ENCODE measurements at places on chromosomes 3 and 15.

- no peak for DNase-seq
Observed at GRCh38 chr3:69143612-69144011, 21.2 kb upstream of the LMOD3 start.

- no peak for DNase-seq
Observed at GRCh38 chr3:133238015-133238414, 161.8 kb upstream of the BFSP2 start.

- DNase-seq = no peak
Observed at GRCh38 chr15:33200903-33201302, 6.4 kb upstream of the FMN1 start.

DNA sequence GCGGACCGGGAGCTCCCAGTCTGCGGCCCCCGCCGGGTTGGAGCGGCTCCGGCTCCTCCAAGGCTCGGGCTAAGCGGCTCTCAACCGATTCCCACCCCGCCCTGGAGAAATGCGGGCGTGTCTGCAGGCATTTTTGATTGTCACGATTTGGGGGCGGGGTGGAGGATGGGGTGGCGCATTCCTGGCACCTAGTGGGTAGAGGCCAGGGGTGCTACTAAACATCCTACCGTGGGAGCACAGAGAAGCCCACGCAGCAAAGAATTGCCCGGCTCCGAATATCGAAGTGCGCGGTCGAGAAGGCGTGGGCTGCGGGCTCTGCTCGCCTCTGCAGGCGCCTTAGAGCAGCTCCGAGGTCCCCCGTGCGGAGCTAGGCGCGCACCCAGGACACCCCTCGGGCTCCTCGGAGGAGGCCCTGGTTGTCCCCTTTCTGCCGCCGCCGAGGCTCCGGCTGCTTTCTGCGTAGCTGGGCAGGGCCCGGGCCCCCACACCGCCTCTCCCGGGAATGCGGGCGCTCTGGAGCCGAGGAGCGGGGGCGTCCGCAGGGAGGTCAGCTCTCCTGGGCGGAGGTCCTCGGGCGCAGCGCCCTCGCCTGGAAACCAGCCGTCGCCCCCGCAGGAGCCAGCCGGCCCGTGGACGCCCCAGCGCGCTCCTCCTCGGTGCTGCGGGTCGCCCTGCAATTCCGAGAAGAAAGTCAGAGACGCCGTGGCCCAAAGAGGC is 16.5 kb upstream of the LAMP3 start:
- DNase-seq = peak; percentile 75

DNA sequence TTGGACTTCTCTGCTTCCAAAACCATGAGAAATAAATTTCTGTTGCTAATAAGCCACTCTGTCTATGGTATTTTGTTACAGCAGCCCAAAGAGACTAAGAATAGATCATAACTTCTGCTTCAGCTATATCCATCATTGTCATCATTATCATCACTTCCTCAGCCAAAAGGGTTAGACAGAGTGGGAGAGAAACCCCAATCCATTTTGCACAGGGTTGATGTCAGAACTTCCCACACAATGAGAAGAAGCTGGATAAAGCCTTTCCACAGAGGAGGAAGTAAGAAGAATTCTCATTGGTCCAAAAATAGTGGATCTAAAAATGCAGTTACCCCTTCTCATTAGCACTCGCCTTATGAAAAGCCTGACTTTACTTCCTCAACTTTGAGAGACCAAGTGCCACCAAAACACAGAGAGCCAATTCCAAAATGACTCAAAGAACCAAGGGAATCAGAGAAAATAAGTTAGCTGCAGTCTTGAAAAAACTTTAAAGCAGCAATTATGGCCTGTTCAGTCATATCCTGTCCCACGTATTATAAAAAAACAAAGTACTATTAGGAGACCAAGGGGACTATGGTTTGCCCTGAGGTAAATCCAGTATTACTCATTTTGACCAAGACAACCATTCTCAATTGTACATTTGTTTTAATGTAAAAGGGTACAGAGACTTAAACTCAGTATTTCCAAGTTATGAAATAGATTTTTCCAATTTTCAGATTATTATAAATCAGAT is 80.2 kb downstream of the WNT5A start:
- DNase-seq = no peak

DNA sequence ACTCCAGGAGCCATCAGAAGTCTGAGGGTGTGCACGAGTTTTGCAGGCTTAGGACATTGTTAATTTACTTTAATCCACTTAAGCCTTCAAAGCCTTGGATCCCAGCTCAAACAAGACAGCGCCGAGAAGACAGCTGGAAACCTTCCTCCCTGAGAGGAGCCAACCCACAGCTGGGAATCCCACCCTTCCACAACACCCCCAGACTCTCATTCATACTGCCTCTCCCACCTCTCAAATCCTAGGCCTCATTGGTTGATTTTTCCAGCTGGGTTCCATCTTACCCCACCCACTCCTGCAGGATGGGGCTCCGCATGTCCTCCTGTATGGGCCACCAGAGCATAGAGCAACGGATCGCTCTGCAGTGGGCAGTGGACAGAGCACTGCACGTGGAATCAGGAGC is 80.4 kb downstream of the SEMA5B start:
- DNase-seq = no peak

- DNase-seq = no peak
Observed at GRCh38 chr15:26521130-26521529, 251.7 kb downstream of the GABRB3 start.

DNA sequence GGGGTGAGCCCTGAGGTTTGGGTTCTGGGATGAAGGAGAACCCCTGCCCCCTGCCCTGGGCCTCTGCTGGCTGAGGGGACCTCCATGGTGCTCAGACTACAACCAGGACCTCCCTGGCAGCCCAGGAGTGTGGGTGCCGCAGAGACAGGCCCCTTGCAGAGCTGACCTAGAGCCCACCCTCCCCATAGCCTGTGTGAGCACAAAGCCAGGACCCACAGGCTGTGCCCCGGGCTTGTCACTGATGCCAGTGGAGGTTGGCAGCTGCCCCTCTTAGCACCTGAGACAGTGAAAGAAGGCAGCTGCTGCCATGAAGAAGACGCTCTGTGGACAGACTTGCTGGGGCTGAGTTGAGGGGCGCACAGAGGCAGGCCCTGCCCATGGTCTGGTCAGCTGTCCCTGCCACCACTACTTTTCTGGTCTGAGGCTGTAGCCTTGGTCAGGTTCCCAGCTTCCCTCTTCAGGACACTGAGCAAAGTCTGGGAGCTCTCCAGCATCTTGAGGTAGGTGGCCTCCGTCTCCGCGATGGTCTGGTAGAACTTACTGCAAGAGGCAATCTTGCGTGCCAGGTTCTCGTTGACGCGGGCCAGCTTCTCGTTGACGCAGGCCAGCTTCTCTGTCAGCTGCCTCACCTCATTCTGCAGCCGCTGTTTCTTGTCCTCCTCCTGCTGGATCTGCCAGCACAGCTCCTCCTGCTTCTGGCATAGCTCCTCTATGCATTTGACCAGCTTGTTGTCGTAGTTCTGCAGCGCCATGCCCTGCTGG is 23.0 kb downstream of the USP4 start:
- no peak for DNase-seq

- DNase-seq = peak; percentile 89
Observed at GRCh38 chr3:141644931-141645330, 93.2 kb upstream of the RNF7 start.

- DNase-seq = no peak
Observed at GRCh38 chr3:139634111-139634635, 43.6 kb downstream of the NMNAT3 start.

GRCh38 chr3:56908004-56908403 is 106.3 kb upstream of the ARHGEF3 start:
- no peak for DNase-seq

DNA sequence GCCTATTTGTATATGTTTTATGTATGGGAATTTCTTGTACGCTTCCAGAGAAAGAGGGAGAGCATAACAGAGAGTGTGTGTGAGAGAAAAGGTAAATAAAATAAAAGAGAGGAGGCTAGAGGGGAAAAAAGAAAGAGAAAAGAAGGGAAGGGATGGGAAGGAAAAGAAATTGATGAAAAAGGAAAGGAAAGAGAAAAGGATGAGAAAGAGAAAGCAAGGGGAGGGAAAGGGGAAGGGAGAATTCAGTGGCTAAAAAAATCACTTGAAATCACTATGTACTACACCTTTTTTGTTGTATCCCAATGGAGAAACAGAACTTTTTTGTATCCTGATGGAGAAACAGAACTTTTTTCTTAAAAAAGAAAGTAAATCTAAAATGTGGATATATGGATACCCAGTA is 165.5 kb upstream of the MBNL1 start:
- no peak for DNase-seq

DNA sequence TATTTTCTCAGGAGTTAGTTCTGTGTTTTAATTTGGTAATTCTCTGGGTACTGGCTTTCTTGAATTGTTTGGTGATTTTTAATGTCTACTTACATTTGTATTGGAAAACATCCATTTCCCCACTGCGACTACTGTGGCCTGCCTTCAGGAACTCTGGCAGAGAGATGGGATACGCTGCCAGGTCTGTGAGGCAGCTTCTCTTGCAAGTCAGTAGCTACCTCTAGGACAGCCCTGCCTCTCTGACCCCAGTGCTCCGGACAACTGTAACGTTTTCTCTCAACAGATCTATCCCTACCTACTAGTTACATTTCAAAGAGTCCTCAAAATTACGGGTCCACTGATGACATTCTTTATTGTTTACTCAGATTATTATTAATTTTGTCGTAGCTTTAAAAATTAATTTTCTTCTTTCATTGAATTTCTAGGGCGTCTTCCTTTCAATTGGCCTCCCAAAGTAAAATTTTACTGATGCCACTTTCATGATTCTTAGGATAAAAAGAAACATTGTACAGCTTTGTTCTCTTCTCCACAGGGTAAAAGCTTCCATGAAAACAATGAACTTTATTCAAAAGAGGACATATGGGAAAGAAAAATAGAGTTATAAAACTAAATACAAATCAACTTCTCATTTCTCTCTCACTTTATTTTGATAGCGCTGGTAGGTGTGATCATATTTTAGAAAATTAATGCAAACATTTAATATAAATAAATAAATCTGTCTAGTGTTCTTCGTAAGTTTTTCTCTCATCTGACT is 123.2 kb upstream of the GOLGA8J start:
- no peak for DNase-seq

GRCh38 chr3:66378256-66378655 is 122.6 kb downstream of the LRIG1 start:
- peak; percentile 81 for DNase-seq

DNA sequence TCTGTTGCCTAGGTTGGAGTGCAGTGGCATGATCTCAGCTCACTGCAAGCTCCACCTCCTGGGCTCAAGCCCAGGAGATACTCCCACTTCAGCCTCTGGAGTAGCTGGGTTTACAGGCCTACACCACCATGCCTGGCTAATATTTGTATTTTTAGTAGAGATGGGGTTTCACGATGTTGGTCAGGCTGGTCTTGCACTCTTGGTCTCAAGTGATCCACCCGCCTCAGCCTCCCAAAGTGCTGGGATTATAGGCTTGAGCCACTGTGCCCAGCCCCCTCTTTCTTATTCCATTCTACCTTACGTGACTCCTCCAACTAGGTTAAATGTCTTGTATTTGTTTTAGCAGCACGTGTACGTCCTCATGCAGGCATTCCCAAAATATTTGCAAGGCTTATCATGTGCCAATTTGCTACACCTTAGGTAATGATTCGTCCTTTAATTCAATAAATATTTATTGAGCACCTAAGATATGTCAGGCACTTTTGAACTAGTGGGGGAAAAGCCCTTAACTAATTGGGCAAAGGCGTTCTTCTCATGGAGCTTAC is 14.9 kb upstream of the MAGI1 start:
- DNase-seq = no peak

DNA sequence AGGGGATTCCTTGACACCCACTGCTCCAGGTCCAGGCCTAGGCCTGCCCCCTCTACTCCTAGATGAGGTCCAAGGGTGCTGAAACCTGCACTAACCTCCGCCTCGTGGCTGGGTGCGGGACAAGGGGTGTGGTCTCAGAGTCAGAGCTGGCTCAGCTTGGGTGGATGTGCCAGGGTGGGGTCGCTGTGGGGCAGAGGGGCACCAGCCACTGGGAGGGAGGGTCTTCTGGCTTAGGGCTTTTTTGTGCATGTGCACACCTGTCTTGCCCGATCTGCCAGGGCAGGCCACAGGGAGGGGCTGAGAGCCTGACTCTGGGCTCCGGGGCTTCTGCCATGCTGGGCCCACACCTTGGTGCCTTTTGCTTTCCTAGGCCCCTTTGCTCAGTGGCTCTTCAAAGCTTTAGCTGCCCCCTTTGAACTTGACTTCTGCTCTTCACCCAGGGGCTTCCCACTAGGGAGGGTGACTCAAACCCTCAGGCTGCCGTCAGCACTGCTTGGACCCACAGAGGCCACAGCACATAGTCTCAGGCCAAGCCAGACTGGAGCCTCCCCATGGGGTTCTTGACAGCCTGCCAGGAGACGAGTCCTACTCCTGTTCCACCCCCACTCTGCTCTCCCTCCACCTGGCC is 73.0 kb downstream of the KLF13 start:
- DNase-seq = peak; percentile 61

GRCh38 chr3:35908366-35909232 is 269.3 kb downstream of the ARPP21 start:
- DNase-seq = peak; percentile 66

- DNase-seq = no peak
Observed at GRCh38 chr3:195105389-195105788, 165.6 kb downstream of the XXYLT1 start.

GRCh38 chr3:188214442-188214841 is 60.5 kb downstream of the LPP start:
- no peak for DNase-seq

- DNase-seq = no peak
Observed at GRCh38 chr3:32469151-32469874, 33.3 kb downstream of the CMTM6 start.

DNA sequence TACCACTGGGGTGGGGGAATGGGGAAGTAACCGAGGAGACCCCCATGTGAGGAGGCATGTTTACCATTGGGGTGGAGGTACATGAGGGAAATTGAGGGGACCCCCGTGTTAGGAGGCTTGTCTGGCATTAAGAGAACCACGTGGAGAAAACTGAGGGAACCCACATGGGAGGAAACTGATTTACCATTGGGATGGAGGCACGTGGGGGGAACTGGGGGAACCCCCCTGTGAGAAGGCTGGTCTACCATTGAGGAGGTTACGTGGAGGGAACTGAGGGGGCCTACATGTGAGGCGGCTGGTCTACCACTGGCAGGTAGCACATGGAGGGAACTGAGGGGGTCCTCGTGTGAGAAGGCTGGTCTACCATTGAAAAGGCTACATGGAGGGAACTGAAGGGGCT is 159.4 kb downstream of the FBLN2 start:
- peak; percentile 36 for DNase-seq

- DNase-seq = no peak
Observed at GRCh38 chr3:170829546-170830272, 40.3 kb downstream of the RPL22L1 start.

- no peak for DNase-seq
Observed at GRCh38 chr3:126917232-126917804, 65.6 kb upstream of the PLXNA1 start.
